ENCODE measurements at places on chromosomes 7 and 10.
A peak's percentile ranks its signal among the peaks of the same experiment; 100 is the strongest.

- DNase-seq, result no peak
Measured at GRCh38 chr10:116241642-116242410, 31.2 kb downstream of the GFRA1 start.

GRCh38 chr10:22714479-22715289 is at the start of gene PIP4K2A:
PIP4K2A (minus strand) TSS chr10:22714578; CDS start chr10:22714326, 252 bp downstream.
- no peak for DNase-seq

GRCh38 chr10:3792710-3793219 is 7.8 kb upstream of the KLF6 start:
- no peak for DNase-seq

DNA sequence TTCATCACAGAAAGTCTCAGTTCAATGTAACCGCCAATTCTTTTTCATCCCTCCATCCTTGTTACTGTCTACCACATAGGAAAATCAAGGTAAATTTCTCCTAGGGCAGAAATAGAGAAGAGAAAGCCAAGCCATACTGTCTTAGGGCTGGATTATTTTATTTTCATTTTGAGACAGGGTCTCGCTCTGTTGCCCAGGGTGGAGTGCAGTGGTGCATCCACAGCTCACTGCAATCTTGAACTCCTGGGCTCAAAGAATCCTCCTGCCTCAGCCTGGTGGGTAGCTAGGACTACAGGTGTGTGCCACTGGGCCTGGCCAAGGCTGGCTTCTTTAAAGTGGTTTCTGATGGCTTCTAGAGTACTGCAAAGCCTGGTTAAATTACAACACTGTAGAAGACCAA is 181.7 kb downstream of the SRPK2 start:
- DNase-seq, result no peak

GRCh38 chr10:75129537-75129936 is 18.1 kb downstream of the SAMD8 start:
- no peak for DNase-seq

- DNase-seq, result no peak
Measured at GRCh38 chr7:48078470-48078869, 10.6 kb upstream of the UPP1 start.

- DNase-seq, result no peak
Measured at GRCh38 chr10:108970016-108970415, 953.3 kb downstream of the XPNPEP1 start.

DNA sequence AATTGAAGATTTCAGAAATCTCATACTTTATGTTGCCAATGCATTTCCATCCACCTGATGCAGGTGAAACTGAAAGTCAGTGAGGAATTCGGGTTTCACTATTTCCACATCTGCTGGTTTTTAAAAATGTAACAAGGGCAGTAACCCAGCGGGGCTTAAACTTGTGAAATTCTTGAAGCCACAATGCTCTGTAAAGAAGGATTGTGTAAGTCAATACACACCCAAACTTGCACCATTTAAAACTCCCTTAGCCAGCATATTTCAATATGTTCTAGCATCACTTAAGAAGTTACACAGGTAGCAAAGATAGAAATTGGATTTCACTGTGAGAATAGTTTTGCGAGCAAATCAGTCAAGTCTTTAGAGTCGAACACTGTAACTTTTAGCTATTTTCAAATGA is 386.1 kb downstream of the PLXDC2 start:
- no peak for DNase-seq

- no peak for DNase-seq
Measured at GRCh38 chr7:40629891-40630290, 495.1 kb downstream of the SUGCT start.

DNA sequence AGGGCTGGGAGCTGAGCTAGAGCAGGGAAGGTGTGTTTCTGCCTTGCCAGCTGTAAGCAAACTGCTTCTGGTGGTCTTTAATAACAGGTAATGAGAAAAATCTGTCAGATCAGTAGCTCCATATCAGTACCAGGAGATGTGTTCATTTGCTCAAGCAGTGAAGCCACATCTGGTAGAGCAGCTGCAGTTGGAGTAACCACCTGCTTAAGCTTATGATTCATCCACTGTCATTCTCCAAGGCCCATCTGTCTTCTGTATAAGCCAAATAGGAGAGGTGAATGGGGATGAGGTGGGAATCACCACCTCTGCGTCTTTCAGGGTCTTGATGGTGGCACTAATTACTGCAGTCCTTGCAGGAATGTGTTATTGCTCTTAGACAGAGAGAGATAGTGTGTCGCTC is 18.4 kb upstream of the COBL start:
- no peak for DNase-seq

DNA sequence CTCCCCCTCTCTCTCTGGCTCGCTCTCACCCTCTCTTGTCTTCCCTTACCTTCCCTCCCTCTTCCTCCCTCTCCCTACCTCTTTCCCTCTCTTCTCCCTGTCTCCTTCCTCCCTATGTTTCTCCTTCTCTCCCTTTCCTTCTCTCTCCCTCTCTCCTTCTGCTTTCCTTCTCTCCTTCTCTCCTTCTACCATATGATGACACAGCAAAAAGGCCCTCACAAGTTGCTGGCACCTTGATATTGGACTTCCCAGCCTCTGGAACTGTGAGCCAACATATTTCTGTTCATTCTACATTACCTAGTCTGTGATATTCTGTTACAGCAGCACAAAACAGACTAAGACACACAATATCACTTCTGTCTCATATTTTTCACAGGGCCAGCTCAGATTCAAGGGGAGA is 135.0 kb downstream of the ADAM22 start:
- DNase-seq, result no peak

DNA sequence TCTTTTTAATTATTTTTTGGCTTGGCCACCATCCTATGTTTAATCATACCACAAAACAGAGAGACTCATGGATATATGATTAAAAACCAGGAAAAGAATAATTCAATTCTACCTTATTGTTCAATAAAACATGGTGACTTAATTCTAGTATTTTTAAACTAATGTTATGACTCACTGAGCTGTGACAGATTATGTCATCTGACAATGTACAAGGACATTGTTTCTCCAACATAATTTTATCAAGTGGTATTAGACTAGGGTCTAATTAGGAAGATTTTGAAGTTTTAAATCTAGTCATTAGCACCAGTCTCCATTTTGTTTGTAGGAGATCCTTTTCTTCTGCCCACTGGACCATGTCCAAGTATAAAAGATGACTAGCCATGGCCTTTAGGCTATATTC is 199.3 kb upstream of the MDFIC start:
- DNase-seq, result no peak

DNA sequence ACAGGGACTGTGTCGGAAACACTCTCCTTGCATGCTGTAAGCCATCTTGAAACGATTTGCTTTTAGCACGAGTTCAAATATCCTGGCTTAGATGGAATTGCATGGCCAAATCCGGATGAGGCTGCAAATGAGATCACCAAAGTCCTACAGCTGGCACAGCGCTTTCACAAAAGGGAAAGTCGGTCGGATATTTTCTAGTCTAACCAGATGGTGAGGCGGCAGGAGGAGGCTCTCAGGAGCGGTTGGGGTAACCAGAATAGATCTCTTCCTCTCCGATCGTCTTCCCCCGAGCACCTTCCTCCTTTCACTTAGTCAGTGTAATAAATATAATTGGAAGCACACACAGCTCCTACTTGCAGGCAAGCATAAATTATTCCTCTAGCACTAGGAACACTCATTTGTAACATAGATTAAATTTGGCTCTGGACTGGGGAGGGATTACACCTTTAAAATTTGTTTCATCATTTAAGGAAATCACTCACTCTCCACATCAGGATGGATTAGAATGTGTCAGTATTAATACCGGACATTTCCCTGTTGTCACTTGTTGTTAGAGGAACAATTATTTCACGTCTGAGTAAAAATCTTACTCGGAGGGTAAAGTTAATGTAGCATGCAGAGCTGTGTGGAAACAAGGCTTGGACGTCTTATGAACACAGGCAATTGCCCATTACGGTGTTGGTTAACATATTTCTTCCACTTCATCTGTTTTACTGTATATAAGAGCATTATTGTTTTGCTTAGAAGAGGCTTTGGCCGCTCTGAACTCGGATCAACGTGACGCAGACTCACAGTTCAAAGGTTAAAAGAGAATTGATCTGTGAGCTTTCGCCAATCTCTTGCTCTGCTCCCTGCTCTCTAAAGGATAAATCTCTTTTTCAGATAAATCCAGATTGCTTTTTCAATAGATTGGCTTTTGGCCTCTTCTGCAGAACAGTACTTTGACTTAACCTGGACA is 857.9 kb downstream of the TYW1 start:
- DNase-seq, result peak; percentile 44

- peak; percentile 48 for DNase-seq
Measured at GRCh38 chr10:103554488-103555324, 61.2 kb downstream of the NEURL1 start.

GRCh38 chr7:117775801-117776200 is 97.4 kb downstream of the CTTNBP2 start:
- no peak for DNase-seq

DNA sequence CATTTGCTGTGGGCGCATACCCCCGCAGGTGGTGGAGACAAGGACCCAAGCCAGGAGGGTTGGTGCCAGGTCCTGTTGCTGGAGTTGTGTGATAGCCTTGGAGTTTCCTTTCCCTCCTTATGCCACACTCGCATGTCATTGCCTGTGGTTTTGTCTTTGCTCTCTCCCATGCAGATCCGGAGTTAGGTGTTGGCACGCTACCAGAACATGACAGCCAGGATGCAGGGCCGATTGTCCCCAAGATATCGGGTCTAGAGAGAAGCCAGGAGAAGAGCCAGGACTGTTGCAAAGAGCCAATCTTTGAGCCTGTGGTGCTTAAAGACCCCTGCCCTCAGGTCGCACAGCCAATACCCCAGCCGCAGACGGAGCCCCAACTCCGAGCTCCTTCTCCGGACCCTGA is 369.2 kb upstream of the GALNT17 start:
- DNase-seq, result no peak

- DNase-seq, result no peak
Measured at GRCh38 chr7:28276298-28276697, 95.7 kb upstream of the JAZF1 start.

DNA sequence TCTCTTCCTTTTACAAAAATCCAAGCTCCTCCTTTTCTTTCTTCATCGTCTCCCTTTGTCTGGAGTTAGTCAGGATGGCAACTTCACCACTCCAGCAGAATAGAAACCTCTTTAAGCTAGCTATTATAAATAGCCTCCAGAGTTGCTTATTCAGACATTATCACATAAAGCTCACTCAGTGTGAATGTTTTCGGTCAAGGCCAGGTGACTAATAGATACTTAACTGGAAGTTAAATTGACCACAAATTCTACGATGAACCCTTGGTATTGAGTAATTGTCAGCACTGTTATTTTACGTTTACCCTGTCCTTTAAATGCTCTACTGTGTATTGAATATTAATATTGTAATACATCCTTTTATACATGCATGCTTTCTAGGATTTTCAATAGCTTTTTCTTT is 340.4 kb downstream of the OTUD1 start:
- DNase-seq, result no peak

DNA sequence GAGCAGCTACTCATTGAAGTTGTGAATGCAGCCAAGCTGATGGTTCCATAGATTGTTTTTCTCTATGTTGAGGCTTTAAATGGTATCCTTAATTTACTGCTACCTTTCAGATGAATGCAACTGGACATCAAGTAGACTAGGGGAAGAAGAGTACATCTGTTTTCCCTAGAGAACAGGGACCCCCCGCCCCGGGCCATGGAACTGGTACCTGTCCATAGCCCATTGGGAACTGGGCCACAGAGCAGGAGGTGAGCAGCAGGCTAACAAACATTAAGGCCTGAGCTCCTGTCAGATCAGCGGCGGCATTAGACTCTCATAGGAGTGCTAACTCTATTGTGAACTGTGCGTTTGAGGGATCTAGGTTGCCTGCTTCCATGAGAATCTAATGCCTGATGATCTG is 391.3 kb downstream of the AUTS2 start:
- DNase-seq, result no peak

DNA sequence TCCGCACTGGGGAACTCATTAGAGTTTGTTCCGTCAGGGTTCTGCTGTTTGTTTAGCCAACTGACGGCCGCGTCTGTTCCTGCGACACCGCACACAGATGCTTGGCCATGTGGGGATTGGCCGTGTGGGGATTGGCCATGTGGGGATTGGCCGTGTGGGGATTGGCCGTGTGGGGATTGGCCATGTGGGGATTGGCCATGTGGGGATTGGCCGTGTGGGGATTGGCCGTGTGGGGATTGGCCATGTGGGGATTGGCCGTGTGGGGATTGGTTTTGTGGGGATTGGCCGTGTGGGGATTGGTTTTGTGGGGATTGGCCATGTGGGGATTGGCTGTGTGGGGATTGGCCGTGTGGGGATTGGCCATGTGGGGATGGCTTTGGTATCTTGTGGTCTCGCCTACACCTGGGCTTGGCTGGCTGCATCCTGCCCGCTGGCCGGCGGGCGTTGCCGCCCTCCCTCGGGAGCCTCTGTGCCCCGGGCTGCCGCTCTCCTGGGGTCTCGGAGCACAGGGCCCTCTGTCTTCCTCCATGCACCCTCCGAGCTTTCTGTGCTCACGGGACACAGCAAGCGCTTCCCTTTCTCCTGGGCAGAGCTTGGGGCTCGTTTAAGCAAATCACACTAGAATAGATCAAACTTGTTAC is 62.5 kb downstream of the NKX6-2 start:
- no peak for DNase-seq

- DNase-seq, result no peak
Measured at GRCh38 chr10:11214407-11214806, 196.7 kb downstream of the CELF2 start.

Data from head of caudate nucleus (tissue), 42 donors.